Osteoblast (primary cell): ENCODE measurements at places on chromosomes 3 and 15. TPM values are rescaled to one million over a fixed set of nuclear protein-coding genes. Genes with fewer than 3 reads are reported as not detected.

The GOLGA8N gene
- 4.7 and 5.0 TPM in 2 replicates for total RNA-seq

- H3K4me3 ChIP-seq: no peak overlapping the region
- no peaks in the 10 kb centered on the region for H3K27me3 ChIP-seq
- H3K36me3 ChIP-seq: peaks cover 8% of the 10 kb centered on the region
- peaks cover 34% of the 10 kb centered on the region for H3K4me1 ChIP-seq
- DNase-seq: no peak
Observed at GRCh38 chr3:172679599-172679998, 31.3 kb downstream of the NCEH1 start.

The CGNL1 gene
- 1.1 and 1.5 TPM in 2 replicates for total RNA-seq

DNA sequence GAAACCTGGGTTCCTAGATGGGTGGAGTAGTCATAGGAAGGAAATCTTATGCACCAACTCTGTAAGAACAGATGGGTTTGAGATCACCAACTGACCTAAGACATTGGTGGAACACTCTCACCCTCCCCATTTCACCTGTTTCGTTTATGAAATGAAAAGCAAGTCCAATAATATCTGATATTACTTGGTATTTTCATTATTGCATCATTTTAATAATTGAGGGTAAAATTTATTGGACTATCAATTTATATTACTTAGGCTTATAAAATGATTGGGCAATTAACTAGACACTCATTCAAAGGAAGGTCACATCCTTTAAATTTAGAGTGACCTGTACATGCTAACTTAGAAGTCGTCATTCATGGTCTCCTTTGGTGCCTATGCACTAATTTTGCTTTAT lies 503.9 kb downstream of the TAFA4 start:
- no peaks in the 10 kb centered on the region for H3K27me3 ChIP-seq
- no peaks in the 10 kb centered on the region for H3K4me1 ChIP-seq
- no peak overlapping the region for H3K27ac ChIP-seq
- H3K36me3 ChIP-seq: no peaks in the 10 kb centered on the region
- DNase-seq: no peak
